Aorta (tissue), 5 donors: ENCODE measurements at places on chromosomes 2 and 18.

- no peaks in the 10 kb centered on the region for H3K4me1 ChIP-seq
- no peak for DNase-seq
- H3K27ac ChIP-seq = no peak overlapping the region
- H3K4me3 ChIP-seq = no peak overlapping the region
Observed at GRCh38 chr2:156787517-156787916, 351.3 kb downstream of the GPD2 start.

GRCh38 chr18:62784966-62785413 is 69.6 kb downstream of the PHLPP1 start:
- H3K27ac ChIP-seq = no peak overlapping the region
- H3K4me3 ChIP-seq = no peak overlapping the region
- no peaks in the 10 kb centered on the region for H3K36me3 ChIP-seq
- no peaks in the 10 kb centered on the region for H3K4me1 ChIP-seq
- no peaks in the 10 kb centered on the region for H3K27me3 ChIP-seq
- no peak for DNase-seq

GRCh38 chr2:14944562-14945346 is 312.2 kb downstream of the LRATD1 start:
- H3K4me3 ChIP-seq = no peak overlapping the region
- DNase-seq = no peak
- H3K27ac ChIP-seq = no peak overlapping the region
- no peaks in the 10 kb centered on the region for H3K27me3 ChIP-seq
- no peaks in the 10 kb centered on the region for H3K4me1 ChIP-seq

DNA sequence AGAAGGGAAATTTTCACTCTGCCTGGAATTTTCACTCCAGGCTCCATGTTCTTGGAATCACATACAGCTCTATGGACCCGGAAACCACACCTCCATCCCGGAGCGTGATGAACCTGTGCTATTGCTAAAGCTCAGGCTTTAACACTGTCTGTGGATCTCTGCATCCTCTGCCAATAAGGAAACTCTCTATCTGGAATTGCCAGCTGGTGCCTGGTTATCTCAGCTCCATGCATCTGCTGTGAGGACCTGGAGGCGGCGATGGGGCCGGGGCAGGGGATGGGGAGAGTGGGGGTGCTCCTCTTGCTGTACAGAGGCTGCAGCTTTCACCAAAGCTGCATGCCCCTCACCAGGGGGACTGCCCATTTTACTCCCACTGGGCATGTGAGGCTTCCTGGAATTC is 754.0 kb upstream of the SOX11 start:
- no peak overlapping the region for H3K27ac ChIP-seq
- H3K36me3 ChIP-seq = no peaks in the 10 kb centered on the region

DNA sequence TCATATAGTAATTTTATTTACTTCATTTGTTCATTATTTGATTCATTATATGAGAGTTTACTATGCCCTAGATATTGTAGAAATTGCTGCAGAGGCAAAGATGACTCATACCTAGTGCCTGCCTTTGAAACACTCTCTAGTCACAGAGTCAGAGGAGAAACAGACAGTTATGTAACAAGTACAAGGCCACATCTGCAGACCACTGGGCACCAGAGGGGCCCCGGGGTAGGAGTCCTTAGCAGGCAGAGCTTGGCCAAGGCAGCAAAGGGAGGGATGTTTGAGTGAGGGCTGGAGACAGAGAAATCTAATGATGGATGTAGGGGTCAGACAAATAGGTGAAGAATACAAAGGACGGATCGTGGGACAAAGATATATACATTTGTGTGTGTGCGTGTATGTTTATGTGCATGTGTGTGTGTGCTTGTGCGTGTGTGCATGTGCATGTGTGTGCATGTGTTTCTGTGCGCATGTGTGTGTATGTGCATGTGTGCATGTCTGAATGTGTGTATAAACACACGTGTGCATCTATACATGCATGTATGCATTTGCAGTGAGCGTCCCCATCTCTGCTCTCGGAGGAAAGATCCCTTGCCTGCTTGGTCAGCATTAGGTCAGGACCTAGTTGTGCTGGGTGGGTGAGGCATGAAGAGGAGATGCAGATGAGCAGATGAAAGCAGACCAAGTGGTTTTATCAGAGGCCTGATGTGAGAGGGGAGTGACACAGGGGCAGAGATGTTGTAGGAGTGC is 170.6 kb upstream of the MYT1L start:
- H3K4me3 ChIP-seq = no peak overlapping the region
- DNase-seq = no peak

- no peak overlapping the region for H3K4me3 ChIP-seq
- no peaks in the 10 kb centered on the region for H3K36me3 ChIP-seq
- no peaks in the 10 kb centered on the region for H3K27me3 ChIP-seq
- H3K4me1 ChIP-seq = no peaks in the 10 kb centered on the region
- no peak overlapping the region for H3K27ac ChIP-seq
Observed at GRCh38 chr18:75875559-75875958, 448.1 kb upstream of the SMIM21 start.

- H3K27me3 ChIP-seq = no peaks in the 10 kb centered on the region
- H3K27ac ChIP-seq = no peak overlapping the region
- no peaks in the 10 kb centered on the region for H3K4me1 ChIP-seq
- no peak overlapping the region for H3K4me3 ChIP-seq
- DNase-seq = peak; percentile 45
Observed at GRCh38 chr2:18548621-18549020, 11.8 kb downstream of the RDH14 start.

DNA sequence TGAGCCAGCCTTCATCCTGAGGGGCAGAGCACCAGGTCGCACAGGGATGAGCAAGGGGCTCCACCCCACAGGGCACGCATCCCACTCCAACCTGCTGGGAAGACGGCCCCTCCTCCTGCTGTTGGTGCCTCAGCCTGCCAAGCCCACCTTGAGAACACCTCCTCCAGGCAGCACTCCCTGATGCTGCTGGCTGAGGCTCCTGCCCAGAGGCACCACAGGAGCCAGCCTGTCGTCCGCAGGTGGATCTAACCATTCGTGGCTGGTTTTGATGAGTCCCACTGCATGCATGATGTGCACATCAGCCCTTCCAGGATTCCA is 58.4 kb downstream of the BIN1 start:
- H3K4me1 ChIP-seq = no peaks in the 10 kb centered on the region
- no peak overlapping the region for H3K4me3 ChIP-seq
- no peak for DNase-seq
- no peaks in the 10 kb centered on the region for H3K27me3 ChIP-seq

DNA sequence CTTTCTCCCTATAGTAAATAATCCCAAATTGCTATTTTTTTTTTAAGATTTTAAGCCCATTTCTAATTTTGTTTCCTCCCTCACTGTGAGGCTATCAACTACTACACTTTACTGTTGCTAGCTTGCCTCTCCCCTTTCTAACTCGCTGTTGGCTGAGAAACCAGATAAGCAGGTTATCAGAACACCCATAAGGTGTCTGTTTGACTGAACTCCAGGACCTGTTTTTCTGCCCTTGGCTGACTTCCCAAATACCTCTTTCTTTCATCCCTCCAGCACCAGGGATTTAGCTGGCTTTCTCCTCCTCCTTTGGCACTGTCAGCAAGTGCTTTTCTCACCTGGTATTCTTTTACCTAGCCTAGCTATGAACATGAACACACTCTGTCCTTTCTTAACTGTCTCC is 11.1 kb downstream of the TRAK2 start:
- H3K4me1 ChIP-seq = no peaks in the 10 kb centered on the region
- H3K36me3 ChIP-seq = no peaks in the 10 kb centered on the region
- H3K27me3 ChIP-seq = no peaks in the 10 kb centered on the region
- H3K4me3 ChIP-seq = no peak overlapping the region
- no peak for DNase-seq
- H3K27ac ChIP-seq = no peak overlapping the region

DNA sequence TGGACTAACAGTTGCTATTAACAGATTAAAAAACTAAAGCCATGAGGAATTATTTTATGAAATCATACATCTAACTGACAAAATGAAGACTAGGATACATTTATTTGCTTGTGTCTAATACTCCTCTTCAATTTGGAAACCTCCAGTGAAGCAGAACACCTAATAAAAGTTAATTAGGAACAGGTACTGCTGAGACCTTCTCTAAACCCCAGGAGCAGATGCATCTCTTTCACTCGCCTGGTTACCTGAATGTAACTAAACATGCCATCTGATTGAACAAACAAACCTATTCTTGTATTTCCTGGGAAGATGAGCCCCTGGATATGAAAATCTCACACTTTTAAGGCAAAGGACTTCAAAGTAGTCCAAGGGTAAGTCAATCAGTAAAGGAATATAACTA is 898.2 kb downstream of the NRXN1 start:
- no peak for DNase-seq
- no peaks in the 10 kb centered on the region for H3K36me3 ChIP-seq
- H3K4me1 ChIP-seq = no peaks in the 10 kb centered on the region
- no peak overlapping the region for H3K27ac ChIP-seq

GRCh38 chr2:60560734-60561644 is 7.5 kb upstream of the BCL11A start:
- H3K27me3 ChIP-seq = no peaks in the 10 kb centered on the region
- no peak overlapping the region for H3K4me3 ChIP-seq
- no peak overlapping the region for H3K27ac ChIP-seq
- no peaks in the 10 kb centered on the region for H3K4me1 ChIP-seq

GRCh38 chr2:234288974-234289455 is 207.9 kb downstream of the ARL4C start:
- no peaks in the 10 kb centered on the region for H3K4me1 ChIP-seq
- no peak overlapping the region for H3K4me3 ChIP-seq
- peak; percentile 84 for DNase-seq

GRCh38 chr18:41266204-41266603 is 688.8 kb upstream of the PIK3C3 start:
- H3K36me3 ChIP-seq = no peaks in the 10 kb centered on the region
- no peaks in the 10 kb centered on the region for H3K4me1 ChIP-seq
- DNase-seq = no peak
- H3K27ac ChIP-seq = no peak overlapping the region

DNA sequence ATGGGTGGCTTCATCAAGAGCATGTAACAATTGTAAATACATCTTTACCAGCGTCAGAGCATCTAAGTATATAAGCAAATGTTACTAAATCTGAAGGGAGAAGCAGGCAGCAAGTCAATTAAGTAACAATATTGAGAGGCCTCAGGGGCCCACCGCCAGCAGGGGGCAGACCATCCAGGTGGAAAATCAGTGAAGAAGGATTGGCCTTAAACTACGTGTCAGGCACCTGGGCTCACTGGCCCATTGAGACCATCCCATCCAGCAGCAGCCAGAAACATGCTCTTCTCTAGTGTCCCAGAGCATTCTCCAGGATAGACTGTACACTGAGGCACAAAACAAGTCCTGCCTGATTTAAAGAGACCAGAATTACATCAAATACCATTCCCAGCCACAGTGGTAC is 96.2 kb upstream of the SNTG2 start:
- no peaks in the 10 kb centered on the region for H3K4me1 ChIP-seq
- no peak overlapping the region for H3K27ac ChIP-seq
- no peak for DNase-seq
- H3K4me3 ChIP-seq = no peak overlapping the region
- H3K27me3 ChIP-seq = no peaks in the 10 kb centered on the region

- H3K27ac ChIP-seq = no peak overlapping the region
- peaks cover 21% of the 10 kb centered on the region for H3K36me3 ChIP-seq
- H3K4me1 ChIP-seq = no peaks in the 10 kb centered on the region
- no peak for DNase-seq
- no peak overlapping the region for H3K4me3 ChIP-seq
- H3K27me3 ChIP-seq = no peaks in the 10 kb centered on the region
Observed at GRCh38 chr2:74361327-74361726, 18.1 kb upstream of the SLC4A5 start.

DNA sequence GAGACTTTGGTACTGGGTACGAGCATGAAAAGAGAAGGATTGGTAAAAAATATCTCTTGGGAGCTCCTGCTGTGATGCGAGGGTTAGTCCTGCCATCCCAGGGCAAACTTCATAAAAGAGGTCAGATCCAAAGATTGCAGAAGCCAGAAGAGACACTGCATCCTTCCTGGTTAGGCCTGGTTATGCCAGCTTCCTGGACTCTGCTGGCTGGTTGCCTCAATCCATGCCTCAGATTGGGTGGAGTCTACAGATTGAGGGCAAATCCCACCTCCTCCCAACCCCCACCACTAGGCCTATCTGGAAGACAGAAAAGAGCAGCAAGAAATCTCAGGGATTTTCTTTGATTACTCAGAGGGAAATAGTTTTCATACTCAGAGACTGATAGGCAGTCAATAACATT is 5.3 kb upstream of the ACADL start:
- peaks cover 11% of the 10 kb centered on the region for H3K4me1 ChIP-seq
- DNase-seq = no peak
- H3K27me3 ChIP-seq = no peaks in the 10 kb centered on the region
- no peaks in the 10 kb centered on the region for H3K36me3 ChIP-seq

- H3K4me1 ChIP-seq = no peaks in the 10 kb centered on the region
- H3K4me3 ChIP-seq = no peak overlapping the region
- H3K36me3 ChIP-seq = no peaks in the 10 kb centered on the region
- no peak for DNase-seq
- no peaks in the 10 kb centered on the region for H3K27me3 ChIP-seq
Observed at GRCh38 chr2:103183061-103183460, 421.2 kb downstream of the TMEM182 start.

DNA sequence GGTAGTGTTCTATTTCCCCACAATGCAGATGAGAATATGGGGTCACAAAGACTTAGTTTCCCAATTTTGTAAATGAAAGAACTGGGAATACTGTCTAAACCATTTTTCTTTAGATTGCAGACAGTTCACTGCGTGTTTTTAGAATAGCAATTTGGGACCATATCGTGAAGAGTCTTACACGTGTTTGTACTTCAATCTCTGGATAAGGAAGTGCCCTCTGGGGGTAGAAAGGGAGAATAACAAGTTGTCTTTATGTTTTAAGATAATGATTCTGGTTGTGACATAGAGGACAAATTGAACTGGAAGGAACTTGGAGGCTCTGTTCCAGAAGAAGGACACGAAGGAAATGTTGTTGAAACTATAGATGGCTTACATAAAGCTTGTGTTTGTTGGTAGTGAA is 457.7 kb downstream of the CBLN2 start:
- H3K27me3 ChIP-seq = no peaks in the 10 kb centered on the region
- DNase-seq = no peak

DNA sequence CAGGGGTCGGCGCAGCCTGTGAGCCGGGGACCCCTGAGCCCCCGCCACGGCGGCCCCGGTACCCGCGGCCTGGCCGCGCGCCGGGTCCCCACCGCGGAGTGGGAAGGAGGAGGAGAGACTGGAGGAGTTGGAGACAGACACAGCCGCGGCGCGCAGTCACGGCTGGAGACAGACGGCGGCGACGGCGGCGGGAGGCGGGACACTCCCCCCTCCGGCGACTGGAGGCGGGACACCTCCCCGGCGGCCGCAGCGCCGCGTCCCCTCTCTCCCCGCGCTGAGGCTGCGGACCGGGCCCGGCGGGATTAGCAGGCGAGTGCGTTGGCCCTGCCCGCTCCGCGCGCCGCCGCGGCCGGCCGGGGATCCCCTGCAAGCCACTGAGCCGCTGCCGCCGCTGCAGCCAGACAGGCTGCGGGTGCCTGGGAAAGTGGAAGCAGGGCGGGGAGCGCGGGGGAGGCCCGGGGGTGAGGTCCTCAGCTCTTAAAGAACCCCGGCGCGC is 1.0 kb upstream of the LDLRAD4 start:
- H3K36me3 ChIP-seq = no peaks in the 10 kb centered on the region
- peak overlapping the region; percentile 76 for H3K27ac ChIP-seq
- H3K4me3 ChIP-seq = peak overlapping the region; percentile 82
- H3K27me3 ChIP-seq = no peaks in the 10 kb centered on the region
- DNase-seq = peak; percentile 89

- no peaks in the 10 kb centered on the region for H3K36me3 ChIP-seq
- DNase-seq = no peak
- no peak overlapping the region for H3K4me3 ChIP-seq
- H3K27ac ChIP-seq = no peak overlapping the region
- peaks cover 2% of the 10 kb centered on the region for H3K4me1 ChIP-seq
- H3K27me3 ChIP-seq = no peaks in the 10 kb centered on the region
Observed at GRCh38 chr2:21794611-21795010, 670.8 kb downstream of the TDRD15 start.

GRCh38 chr2:137262594-137262993 is 497.2 kb downstream of the THSD7B start:
- no peak for DNase-seq
- H3K36me3 ChIP-seq = no peaks in the 10 kb centered on the region
- no peaks in the 10 kb centered on the region for H3K27me3 ChIP-seq
- no peak overlapping the region for H3K27ac ChIP-seq
